ENCODE measurements at places on chromosomes 4 and X. TPM values are rescaled to one million over a fixed set of nuclear protein-coding genes. Genes with fewer than 3 reads are reported as not detected.

The NR0B1 gene
- not detected for polyA plus RNA-seq

The GSX2 gene
- 0.87 TPM for polyA plus RNA-seq

The DUSP21 gene
- not detected for polyA plus RNA-seq

The TMPRSS11B gene
- not detected for polyA plus RNA-seq

The CCDC158 gene
- polyA plus RNA-seq, result not detected

The TMSB15A gene
- 1,130 TPM for polyA plus RNA-seq

The ARHGAP36 gene
- polyA plus RNA-seq, result 4.9 TPM

The DNAAF6 gene
- polyA plus RNA-seq, result not detected

The CPZ gene
- not detected for polyA plus RNA-seq

The TMEM184C gene
- polyA plus RNA-seq, result 48.8 TPM

The EDNRA gene
- 0.20 TPM for polyA plus RNA-seq

The SOWAHB gene
- not detected for polyA plus RNA-seq

The CT47A1 gene
- polyA plus RNA-seq, result not detected

The HSFX3 gene
- not detected for polyA plus RNA-seq

The FAM47E gene
- polyA plus RNA-seq, result 3.7 TPM

The CUL4B gene
- 82.7 TPM for polyA plus RNA-seq

The MAGEB10 gene
- polyA plus RNA-seq, result not detected

The ITIH6 gene
- polyA plus RNA-seq, result not detected

The CCDC120 gene
- polyA plus RNA-seq, result 3.1 TPM

The TCEAL6 gene
- polyA plus RNA-seq, result not detected

The AMTN gene
- polyA plus RNA-seq, result not detected

The MBNL3 gene
- polyA plus RNA-seq, result 0.22 TPM

The MAGEA2 gene
- polyA plus RNA-seq, result 1.8 TPM

The PGAM4 gene
- not detected for polyA plus RNA-seq

The STBD1 gene
- not detected for polyA plus RNA-seq

The PNMA6A gene
- 11.3 TPM for polyA plus RNA-seq

The USP26 gene
- polyA plus RNA-seq, result not detected

The MFSD8 gene
- polyA plus RNA-seq, result 92.9 TPM

The PHOX2B gene
- polyA plus RNA-seq, result not detected

The SPRY1 gene
- 2.4 TPM for polyA plus RNA-seq

The FHIP1A gene
- not detected for polyA plus RNA-seq
